ENCODE measurements at places on chromosomes 16 and 17.

DNA sequence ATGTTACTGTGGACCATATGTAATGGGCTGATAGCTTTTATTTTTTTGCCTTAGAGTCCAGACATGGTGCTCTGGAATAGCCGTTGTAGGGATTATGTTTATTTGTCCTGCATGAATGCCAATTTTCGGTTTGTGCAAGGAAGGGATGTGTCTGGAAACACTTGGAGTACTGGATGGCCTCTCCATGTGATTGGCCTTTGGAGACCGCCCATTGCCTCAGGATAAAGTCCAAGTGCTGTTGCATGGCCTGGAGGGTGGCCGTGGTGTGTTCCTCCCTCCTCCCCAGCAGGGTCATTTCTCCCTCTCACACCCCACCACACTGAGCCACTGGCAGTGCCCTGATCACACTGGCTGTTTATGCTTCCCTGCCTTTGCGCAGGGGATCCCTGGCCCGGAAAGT is 93.9 kb downstream of the MSI2 start:
- DNase-seq: no peak

DNA sequence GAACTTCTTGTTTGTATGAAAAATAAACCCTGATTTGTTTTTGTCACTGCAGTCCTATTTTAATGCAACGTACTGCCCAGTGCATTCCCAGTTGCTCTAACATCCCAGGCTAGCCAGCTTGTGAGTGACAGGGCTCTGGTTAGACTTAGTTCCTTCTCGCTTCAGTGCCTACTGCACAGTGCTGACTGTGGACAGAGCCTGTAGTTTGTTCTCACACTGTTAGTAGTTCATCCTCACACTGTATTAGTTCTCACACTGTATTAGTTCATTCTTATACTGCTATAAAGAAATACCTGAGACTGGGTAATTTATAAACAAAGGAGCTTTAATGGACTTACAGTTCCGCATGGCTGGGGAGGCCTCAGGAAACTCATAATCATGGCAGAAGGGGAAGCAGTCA is 116.6 kb upstream of the SALL1 start:
- DNase-seq: no peak

GRCh38 chr17:80904036-80904753 is 87.4 kb upstream of the CHMP6 start:
- DNase-seq: no peak

DNA sequence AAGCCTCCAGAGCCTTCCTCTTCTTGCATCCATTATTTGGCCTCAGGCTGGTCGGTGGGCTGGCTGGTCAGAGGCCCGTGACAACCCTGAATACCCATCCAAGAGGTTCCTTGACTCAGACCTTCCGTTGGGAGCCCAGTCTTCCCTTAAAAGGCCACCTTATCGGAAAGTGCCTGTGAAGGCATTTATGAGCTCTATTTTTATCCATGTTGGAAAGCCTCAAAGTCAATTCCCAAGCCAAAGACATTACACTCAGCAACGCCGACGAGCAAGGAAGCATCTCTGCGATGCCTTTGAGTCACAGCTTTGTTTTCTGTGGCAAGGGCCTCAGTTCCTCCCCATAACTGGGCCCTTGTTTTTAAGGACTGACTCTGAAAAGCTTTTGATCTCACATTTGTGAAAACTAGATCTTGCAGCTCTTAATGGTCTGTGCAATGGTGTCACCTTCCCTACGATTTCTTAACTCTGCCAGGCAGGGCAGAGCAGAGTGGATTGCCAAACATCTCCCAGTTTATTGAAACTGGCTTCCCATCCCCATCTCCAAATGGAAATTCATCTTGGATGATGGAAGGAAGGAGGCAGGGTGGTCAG is 13.3 kb upstream of the SPOP start:
- no peak for DNase-seq

- DNase-seq: no peak
These were observed 39.9 kb upstream of the SDK2 start for GRCh38 chr17:73684183-73684582.
